ENCODE measurements at places on chromosomes 4 and X.
A peak's percentile ranks its signal among the peaks of the same experiment; 100 is the strongest.

DNA sequence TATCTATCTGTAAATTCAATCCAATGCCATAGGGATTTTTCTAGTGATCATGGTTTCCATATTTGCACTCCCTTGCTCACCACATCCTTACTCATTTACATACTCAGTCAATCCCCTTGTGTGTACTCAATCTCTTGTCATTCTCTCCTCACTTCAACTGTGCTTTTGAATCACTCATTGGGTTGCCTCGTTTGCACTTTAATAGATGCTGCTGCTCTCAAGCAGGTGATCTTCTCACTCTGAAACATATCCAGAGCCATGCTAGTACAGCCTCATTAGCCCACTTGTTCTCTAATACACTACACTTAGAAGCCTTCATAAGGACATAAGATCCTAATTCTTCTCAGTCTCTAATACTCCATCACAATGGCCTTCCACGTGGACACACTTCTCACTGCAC is 507.9 kb downstream of the TECRL start:
- DNase-seq, result no peak

DNA sequence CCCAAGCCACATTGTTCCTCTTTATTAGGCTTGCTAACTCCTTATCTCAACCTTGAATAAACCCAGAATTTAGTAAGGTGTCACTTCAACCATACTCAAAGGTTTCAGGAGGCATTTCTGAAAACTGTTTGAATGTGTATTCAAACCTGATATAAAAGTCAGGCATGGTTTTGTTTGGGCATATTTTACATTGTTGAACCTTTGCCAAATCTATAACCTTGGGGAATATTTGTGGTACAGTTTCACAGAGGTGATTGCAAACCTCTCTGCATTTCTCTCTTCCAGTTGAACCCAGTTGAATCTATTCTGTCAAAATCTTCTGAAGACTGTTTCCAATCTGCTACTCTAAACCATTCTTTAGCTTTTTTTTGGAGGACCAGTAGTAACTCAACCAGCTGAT is 409.0 kb downstream of the TECRL start:
- no peak for DNase-seq

DNA sequence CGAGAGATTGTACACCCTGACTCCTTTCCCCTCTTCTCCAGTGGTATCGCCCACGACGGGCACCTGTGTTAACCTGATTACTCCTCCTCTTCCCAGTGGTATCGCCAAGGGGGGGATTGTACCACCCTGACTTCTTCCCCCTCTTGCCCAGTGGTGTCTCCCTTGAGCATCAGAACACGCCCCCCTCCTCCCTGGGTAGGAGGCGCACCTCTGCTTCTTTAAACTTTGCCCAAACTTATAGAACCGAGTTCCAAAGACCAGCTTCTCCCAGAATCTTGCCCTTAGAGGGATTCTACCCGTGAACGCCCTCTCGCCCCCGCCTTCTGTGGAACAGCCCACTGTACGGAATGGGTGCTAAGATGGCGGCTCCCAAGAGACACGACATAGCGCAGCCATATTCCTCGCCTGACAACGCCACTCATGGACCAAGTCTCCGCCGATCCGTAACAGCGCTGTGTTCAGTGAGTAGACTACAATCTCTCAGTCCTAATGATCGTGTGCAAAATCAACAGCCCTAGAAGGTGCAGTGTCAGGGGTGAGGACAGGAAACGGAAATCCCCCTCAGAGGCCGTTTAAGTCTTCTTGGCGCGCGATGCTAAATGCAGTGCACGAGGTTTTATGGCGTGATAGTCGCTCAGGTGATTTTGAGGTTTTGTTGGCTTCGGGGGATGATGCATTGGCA is 4.2 kb upstream of the ZNF157 start:
- DNase-seq, result peak; percentile 55

DNA sequence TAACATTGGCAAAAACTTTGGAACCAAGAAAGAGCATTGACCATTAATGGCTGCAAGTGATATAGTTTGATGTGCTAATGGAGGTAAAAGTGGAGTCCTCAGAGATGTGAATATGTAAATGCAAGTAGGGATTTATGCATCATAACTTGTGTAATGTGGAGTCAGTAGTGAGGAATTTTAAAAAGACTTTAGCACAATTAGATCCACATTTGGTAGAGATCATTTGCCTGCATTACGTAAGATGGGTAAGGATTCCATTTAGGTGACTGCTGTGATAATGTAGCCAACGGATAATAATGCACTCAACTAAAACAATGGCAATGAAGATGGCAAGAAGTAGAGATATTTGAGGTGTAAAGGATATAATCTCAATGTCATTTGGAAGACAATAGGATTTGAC is 1128.4 kb downstream of the ADGRL3 start:
- no peak for DNase-seq

DNA sequence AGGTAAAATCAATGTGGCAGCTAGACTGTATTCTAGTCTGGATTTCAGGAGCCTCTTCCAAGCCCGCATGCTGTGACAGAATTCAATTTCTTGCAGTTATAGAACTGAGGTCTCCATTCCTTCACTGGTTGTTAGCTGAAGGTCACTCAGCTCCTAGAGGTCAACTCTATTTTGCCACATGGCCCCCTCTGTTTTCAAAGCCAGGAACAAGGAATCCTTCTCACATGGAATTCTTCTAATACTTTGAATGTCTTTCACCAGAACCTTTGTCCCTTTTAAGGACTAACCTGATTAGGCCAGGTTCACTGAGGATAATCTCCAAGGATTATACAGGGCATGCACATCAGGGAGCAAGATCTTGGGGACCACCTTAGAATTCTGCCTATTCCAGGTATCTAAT is 23.4 kb upstream of the MMRN1 start:
- no peak for DNase-seq

DNA sequence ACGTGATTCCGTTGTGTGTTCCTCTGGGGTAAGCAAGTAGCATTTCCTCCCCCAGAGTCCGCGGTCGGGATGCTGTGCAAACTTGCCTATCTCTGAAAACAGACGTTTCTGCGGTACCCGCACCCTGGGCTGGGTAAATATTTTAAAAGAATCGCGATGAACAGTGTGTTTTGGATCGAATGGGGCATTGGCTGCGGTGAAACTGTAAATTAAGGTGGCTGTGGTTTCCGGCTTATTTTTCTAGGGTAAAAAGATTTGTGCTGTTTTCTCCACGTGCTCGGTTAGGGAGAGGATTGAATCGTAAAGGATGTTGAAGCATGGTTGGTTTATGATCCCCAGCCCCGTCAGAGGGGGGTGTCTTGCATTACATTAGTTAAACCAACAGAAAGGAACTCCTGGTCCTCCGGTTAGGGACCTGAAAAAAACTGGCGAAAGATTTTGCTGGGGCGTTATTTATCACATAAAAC is 1.2 kb downstream of the HHIP start:
- peak; percentile 25 for DNase-seq

DNA sequence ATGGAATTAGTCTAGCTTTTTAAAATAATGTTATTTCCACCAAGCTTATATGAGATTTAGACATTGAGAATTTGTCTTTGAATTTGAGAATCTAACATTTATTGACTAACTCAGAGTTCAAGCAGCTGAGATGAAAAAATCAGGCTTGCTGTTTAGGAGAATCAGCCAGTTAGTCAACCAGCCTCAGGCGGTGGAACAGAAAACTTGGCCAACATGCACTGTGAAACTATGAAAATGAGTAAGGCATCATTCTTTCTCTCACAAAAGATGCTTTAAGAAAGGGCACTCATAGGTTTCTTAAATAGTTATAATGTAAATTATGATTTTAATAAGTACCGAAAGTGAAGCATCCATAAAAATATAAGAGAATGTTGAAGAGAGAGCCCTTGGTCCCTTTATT is 84.2 kb downstream of the NFKB1 start:
- no peak for DNase-seq

Data from AG08396 (cell line).